ENCODE measurements at places on chromosomes 6 and 20.

- DNase-seq = no peak
Measured at GRCh38 chr20:48329676-48330664, 497.8 kb downstream of the PREX1 start.

DNA sequence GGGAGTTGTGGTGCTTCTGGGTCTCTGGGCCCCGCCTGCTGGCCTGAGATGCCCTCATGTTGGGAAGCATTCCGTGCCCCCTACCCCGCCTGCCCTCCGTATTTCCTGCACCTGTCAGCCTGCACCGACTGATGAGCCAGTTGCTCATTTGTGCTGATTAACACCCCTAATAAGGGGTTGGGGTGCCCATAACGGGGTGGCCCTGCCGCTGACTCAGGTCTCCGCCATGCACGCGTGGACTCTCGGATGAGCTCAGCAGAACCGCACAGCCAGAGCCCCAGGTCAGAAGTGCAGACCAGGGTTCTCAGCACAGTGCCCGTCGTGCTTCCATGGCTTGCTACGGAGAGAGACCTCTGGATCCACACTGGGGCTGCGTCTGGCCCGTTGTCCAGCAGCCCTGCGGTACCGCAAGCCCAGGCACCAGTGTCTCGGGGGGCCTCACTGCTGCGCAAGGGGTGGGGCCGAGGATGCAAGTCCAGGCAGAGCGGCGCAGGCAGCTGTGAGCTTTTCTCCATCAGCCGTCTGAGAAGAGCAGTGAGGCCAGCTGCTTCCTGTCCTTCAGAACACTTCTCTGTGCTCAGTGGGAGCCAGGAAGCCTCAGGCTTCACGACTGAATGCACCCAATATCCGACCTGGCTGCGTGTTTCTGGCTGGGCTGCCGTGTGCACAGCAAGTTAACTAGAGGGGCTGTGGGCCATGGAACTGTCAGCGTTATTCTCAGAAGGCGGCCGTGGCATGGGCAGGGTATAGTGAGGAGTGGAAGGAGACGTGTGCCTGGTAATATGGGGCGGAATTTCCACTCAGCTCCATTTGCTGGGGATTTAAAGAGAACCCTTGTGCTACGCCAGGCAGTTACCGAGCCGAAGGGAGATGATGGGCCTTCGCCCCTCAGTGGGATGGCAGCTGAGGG lies 18.6 kb downstream of the MTG2 start:
- no peak for DNase-seq

DNA sequence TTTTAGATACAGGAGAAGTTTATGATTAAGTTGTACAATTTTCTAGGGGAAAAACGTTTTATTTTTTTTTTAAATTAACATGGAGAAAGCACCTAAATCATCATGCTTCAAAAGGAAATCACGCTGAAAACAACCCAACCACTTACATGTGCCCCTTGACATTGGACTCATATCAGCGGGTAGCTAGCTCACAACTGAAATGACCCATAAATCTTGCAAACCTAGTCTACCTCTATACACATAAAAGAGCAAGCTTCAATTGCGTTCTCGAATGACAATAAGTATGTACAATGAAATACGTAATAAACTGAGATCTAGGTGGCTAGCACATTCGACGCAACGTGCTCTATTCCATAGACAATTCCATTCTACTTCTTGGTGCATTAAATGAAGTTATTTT lies 722.9 kb upstream of the AGPAT4 start:
- DNase-seq = no peak

DNA sequence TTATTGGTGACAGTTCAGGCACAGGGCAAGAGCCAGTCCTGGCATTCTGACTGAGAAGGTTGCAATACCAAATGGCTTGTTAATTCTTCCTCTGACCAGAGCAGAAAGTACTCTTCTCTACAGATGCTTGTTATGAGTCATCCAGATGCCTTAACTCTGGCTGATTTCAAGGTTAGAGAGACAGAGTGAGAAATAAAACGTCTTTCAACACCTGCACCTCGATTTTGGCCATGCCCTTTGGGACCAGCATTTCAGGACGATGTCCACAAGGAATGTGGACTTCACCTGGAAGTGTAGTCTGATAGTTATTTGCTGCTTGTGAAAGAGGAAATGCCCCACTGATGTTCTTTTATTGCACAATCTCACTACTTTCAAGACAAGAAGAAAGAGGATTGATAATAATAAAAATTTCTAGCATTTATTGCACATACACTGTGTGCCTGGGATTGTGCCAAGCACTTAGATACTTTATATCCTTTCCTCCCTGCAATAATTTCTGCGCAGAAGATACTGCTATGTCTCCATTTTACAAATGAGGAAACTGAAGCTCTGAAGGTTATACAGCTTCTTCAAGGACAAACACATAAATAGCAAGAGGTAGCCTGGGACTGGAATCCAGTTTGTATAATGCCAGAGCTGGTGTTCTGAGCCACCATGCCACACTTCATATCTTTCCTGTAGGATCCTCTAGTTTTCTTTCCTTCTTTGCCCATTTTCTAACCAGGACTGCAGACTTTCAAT lies 33.5 kb upstream of the MCM3 start:
- no peak for DNase-seq

- DNase-seq = no peak
Measured at GRCh38 chr6:112842330-112842685, 495.2 kb downstream of the RFPL4B start.

GRCh38 chr6:39615622-39616021 lies 109.6 kb downstream of the KIF6 start:
- no peak for DNase-seq

GRCh38 chr6:166470029-166470862 lies 87.5 kb upstream of the MPC1 start:
- DNase-seq = no peak

GRCh38 chr20:16729080-16729479 lies 746 bp upstream of the SNRPB2 start:
- DNase-seq = no peak

DNA sequence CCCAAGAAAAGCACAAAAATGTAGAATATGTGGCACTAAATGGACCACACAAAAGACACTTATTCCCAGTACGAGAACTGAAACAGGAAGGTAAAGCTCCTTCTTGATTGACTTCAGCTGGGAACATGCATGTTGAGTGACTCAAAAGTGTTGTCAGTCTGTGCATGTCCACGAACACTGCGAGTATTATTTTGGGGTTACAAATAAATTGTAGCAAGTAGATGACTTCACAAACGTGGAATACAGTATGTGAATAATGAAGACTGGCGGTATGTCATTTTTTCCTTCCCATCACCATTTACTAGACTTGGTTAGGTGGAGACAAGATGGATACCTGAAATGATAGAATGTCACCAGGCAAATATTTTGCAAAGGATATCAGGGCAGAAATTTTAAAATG lies 45.4 kb downstream of the L3MBTL3 start:
- DNase-seq = no peak

DNA sequence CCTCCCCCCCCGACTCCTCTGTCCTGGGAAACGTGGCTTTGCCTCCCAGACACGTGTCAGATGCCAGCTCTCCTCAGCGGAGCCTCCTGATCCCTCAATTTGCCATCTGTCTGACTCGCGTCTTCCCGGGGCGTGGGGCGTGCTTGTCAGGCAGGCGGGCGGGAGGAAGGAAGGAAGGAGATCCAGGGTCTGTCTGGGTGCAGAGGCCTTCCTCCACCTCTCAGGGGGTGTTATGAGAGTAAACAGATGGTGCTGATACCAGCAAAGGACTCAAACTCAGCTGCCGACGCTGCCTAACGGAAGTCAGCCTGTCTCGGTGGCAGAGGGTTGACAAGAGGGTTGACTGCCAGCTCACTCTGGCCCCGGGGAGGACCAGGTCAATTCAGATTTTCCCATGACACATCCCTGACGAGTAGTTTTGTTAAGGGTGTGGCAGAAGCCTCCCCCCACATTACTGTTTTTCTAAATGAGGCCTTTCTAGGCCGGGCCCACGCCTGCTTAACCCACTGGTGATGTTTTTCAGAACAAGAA lies 17.0 kb downstream of the UQCC2 start:
- DNase-seq = no peak

- DNase-seq = no peak
Measured at GRCh38 chr6:151032034-151032433, 166.5 kb downstream of the MTHFD1L start.

DNA sequence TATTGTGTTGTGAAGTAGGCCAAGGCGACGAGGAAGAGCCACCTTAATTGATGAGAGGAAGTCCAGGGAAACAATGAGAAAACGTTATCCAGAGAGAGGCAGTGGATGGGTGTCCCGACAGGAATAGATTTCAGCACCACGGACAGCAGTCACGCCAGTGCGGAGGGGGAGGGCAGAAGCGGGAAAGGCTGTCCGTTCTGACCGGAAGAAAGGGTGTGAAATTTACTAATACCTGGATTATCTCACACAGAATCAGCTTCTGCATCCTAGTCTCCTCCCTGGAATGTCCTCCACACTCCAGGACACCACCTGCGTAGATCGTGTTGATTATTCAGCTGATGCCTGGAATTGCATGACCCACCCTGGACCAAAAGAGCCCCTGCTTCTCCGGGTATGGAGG lies 7.4 kb upstream of the BPIFA3 start:
- peak; percentile 81 for DNase-seq

GRCh38 chr6:157715728-157716164 lies 107.3 kb upstream of the SNX9 start:
- DNase-seq = no peak

DNA sequence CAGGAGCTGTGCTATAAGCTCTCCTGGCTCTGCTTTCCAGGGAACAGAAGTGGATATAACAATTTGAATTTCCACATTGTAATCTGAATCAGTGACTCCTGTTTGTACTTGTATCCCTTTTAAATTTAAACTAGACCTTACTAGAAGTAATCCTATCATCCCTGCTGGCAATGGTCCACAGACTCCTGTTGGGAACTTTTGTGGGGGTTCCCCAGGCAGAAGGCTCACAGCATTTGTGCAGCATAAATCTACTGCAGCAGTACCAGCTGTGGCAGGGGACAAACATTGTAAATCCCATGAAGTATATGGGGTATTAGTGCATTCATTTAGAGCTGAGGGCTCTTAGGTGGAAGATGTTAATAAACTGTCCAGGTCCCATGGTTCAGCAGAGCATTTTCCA lies 12.0 kb upstream of the PDCD2 start:
- no peak for DNase-seq

DNA sequence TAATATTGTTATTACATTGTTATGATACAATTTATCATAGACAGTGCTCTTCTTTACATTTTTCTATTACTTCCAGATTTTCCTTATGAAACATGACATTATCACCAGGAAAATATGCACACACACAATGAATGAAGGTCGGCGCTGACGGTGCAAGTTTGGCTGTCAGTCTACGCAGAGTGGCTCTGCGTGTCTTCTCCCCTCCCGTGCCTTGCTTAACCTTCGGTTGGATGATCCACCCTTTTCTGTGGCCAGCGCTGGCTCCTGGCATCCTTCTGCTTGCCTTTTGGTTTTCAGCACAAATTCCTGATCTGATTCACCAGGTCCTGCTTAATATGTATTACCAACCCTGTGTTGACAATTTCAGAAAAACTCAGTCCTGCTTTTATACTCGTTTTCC lies 157.4 kb downstream of the TSHZ2 start:
- DNase-seq = no peak

DNA sequence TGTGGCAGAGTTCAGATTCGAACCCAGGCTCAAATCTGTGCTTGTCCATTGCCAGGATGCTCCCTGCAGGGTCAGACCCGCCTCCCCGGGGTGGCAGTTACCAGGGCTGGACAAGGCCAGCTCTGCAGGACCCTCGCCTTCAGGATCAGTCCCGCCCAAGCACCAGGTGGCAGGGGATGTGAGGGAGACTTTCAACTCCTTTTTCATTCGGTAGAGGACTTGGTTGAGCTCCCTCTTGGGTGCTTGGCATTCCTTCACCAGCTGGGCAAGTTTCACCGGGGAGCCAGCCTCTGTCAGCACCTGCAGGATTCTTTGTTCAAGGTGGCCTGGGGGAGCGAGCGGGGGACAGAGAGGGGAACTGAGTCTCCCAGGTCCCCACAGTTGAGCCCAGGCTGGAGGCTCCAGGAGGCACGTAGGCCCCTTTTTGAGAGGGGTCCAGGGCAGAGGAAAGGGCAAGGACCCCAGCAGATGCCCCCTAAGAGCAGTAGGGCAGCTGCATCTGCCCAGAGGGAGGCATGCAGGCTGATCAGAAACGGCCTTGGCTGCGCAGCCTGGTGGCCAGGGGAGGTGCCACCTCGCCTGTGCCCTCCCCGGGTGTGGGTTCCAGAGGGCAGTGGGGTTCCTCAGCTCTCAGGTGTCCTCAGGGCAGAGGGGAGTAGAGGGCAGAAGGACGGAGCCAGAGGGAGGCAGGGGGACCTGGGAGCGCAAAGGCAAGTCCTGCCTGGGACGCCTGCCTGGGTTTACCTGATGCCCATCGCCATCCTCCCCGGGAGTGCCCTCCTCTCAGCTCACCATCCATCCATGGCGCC lies 3.9 kb downstream of the ZBP1 start:
- DNase-seq = no peak

- no peak for DNase-seq
Measured at GRCh38 chr6:166168616-166169548, 1.2 kb upstream of the TBXT start.

- DNase-seq = no peak
Measured at GRCh38 chr20:24942679-24943078, 6.4 kb upstream of the CST7 start.

DNA sequence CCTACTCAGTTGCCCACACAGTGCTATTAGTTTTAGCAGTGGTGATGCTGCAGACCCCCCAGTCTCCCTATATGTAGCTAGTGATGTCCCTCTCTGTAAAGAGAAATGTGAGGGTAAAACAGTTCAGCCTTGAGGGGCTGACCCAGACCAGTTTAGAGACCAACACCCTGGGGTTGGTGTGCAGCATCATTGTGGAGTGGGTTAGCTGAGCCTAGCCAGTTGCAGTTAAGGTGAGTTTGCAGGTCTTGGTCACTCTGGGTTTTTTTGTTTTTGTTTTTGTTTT lies 401 bp upstream of the B3GALT4 start:
- no peak for DNase-seq

GRCh38 chr6:155122199-155122950 lies 127.3 kb downstream of the TIAM2 start:
- DNase-seq = no peak

DNA sequence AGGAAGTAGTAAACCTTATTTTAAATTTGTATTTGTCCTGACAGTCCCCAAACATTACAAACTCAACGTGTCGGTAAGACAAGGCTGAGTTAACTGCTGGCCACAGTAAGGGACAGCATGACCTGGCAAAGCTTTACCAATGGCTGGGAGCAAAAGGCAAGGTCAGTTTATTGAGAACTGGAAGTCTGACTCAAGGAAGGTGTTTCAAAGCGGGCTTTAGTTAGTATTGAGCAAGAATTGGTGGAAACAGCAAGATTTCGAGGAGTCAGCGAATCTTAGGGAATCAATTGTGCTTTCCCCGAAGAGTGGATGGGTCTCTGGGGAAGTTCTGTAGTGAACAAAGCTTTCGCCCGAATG lies 885 bp upstream of the GZF1 start:
- peak; percentile 18 for DNase-seq

GRCh38 chr6:136535880-136536650 lies 14.2 kb downstream of the MAP7 start:
- DNase-seq = no peak

- no peak for DNase-seq
Measured at GRCh38 chr6:90500458-90500857, 86.4 kb downstream of the MAP3K7 start.

DNA sequence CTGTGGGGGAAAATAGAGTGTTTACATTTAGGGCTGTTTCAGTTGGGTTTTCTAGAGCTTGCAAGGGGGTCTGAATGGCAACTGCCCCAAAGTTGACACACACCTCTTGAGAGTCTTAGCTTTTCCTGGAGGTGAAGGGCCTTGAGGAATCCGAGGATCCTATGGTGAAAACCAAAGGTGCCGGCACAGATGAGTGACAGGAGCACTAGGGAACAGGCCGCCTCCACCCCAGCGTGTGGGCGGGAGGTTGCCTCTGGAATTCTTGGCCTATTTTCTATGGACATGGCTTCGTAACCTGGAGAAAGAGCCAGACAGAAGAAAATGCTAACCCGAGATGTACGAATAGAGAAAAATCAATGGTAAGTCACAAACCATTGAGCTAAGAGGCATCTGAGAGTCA lies 283.2 kb upstream of the FOXQ1 start:
- DNase-seq = peak; percentile 18

Data from left kidney (tissue), 8 donors.